ENCODE measurements at places on chromosomes 2 and 18.
A peak's percentile ranks its signal among the peaks of the same experiment; 100 is the strongest.

DNA sequence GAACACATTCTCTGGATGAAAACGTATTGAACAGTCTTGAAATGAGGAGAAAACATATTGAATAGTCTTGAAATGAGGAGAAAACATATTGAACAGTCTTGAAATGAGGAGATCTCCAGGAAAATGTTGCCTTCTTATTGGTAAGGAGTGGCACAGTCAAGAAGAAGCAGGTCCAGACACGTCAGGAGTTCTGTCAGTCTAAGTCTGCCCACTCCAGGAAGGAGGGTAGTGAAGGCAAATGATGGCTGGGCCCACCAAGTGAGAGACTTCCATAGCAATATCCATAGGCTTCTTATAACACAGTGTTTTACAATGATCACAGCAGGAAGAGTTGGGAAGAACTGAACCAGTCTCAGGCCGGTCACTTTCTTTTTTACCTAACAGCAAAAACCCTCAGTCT, 316.2 kb downstream of the ETAA1 start:
- no peak for DNase-seq
- H3K4me1 ChIP-seq, result no peaks in the 10 kb centered on the region
- H3K4me3 ChIP-seq, result no peak overlapping the region
- no peak overlapping the region for H3K27ac ChIP-seq
- no peaks in the 10 kb centered on the region for H3K36me3 ChIP-seq

DNA sequence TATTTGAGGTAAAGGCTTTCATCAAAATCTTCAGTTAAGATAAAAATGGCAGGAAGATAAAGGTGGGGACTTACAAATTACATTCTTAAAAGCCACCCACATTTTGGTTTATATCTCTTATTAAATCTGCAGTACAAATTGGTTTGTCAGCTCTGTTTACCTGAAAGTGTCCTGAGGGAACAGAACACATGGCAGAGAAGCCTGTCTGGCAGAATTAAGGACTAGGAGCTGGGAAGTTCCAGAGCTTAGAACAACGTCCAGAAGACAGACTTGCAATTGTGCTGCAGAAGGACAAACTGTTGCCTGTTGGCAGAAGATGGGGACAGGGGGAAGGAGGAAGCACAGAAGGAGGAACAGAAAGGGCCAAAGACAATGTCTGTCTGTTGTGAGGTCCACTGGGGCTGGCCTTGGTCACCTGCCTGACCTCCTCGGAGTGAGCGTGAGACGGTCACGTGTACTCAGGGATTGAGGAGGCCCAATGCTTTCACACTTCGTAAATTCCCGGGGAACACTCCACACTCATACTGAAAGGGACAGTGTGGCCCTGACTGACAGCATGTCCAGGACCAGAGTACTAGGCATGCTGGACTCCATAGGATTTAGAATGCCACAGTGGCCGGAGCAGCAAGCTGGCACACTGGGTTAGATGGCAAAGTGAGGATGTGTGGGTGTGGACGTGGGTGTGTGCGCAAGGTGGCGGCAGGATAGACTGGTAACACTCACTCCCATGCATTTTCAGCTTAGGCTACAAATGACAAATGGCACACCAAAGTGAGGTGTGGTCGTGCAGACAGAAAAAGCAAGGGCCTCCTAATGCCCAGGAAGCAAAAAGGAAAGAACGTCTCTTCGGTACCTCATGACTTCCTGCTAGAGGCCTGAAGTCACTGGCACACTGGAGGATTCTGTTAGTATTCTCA, 210.9 kb upstream of the REV1 start:
- peaks cover 3% of the 10 kb centered on the region for H3K4me1 ChIP-seq
- no peak overlapping the region for H3K27ac ChIP-seq
- peaks cover 2% of the 10 kb centered on the region for H3K27me3 ChIP-seq
- no peak for DNase-seq

DNA sequence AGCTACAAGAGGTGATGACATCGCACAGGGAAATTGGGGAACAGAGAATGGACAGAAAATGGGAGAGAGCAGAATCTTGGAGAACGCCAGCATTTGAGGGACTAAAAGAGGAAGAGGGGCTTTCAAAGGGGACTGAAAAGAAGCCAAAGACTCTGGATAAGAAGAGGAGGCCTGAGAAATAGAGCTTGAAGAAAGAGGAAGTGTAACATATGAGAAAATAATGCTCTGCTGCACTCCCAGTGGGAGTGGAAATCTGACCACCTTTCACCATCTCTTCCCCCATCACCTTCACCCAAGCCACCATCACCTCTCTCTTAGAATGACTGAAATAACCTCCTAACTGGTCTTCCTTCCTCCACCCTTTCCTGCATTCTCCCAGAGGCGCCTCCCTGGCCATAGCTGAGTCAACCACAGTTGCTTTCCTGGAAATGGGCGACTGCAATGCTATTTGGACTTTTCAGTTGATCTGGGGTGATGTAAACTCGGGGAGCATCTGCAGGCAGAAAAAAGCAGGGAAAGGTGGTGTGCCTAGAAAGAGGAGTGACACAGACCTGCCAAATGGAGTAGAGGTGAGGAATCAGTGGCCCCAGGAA, 16.8 kb downstream of the CXCR1 start:
- no peak overlapping the region for H3K4me3 ChIP-seq
- no peaks in the 10 kb centered on the region for H3K36me3 ChIP-seq
- no peaks in the 10 kb centered on the region for H3K4me1 ChIP-seq
- H3K27ac ChIP-seq, result no peak overlapping the region
- H3K27me3 ChIP-seq, result no peaks in the 10 kb centered on the region
- no peak for DNase-seq

DNA sequence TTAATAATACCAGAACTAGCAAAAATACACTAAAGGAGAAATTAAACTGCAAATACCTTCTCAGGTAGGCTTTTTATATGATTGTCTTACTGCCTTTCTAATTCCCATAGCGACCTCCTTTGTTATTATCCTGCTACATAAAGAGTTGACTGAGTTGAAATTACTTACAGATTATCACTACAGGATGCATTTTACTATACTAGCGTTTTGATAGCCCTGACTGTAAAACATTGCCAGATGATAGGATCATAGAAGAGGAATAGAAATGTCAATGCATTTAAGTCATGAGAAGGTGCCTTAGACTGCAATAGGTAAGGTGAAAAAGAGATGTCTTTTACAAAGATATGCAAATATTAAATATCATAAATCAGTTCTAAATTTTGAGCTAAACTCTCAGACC, 639.7 kb downstream of the NRXN1 start:
- H3K4me1 ChIP-seq, result no peaks in the 10 kb centered on the region
- no peaks in the 10 kb centered on the region for H3K36me3 ChIP-seq
- H3K4me3 ChIP-seq, result no peak overlapping the region
- no peak overlapping the region for H3K27ac ChIP-seq

DNA sequence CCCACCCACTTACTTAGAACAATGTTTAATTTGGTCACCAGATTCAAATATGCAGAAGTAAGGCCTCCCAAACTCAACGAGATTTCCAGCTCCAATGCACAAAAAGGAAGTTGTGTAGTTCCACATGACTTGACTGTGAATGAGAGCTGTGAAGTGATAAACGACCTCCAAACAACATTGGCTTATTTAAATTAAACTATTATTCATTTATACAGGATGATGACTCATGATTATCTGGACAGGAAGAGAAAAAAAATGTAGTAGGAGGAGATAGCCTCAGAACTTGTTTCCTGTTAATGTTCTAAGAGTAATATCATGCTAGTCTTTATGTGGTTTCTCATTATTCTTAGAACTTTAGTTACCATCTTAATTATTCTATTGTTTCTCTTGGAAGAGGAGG, 237.3 kb downstream of the C1D start:
- H3K27me3 ChIP-seq, result peaks cover 3% of the 10 kb centered on the region
- DNase-seq, result no peak
- H3K4me1 ChIP-seq, result no peaks in the 10 kb centered on the region
- H3K27ac ChIP-seq, result no peak overlapping the region

GRCh38 chr2:39676342-39676741, 10.6 kb downstream of the TMEM178A start:
- no peak overlapping the region for H3K27ac ChIP-seq
- no peak overlapping the region for H3K4me3 ChIP-seq
- H3K36me3 ChIP-seq, result no peaks in the 10 kb centered on the region

DNA sequence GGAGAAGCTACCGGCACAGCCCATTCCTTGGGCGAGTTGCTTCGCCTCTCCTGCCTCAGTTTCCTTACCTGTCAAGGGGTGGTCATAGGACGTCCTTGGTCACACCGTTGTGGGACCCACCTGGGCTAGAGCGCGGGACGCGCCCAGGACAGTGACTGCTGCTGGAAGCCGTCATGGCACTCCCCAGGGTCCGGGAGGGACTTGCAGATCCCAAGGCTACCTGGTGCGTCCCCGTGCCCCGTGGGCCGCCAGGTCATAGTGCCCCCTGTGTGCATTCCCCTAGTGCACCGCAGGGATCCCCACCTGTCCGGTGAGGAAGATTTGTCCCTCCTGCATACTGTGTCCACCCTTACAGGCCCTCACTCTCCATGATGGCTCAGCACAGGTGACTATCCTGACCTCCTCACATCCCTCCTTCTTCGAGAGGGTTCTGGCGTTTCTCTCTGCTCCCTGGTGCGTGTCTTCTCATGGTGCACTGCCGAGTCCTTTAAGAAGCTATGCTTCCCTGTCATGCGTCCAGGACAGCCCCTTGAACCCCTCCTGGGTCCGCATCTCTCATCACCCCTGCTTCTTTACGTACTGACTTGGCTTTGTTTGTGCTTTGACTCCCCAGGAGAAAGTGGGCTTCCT, 886 bp upstream of the STK25 start:
- no peak overlapping the region for H3K27ac ChIP-seq
- H3K27me3 ChIP-seq, result no peaks in the 10 kb centered on the region
- DNase-seq, result peak; percentile 19
- H3K4me3 ChIP-seq, result peak overlapping the region; percentile 76
- H3K4me1 ChIP-seq, result peaks cover 21% of the 10 kb centered on the region

DNA sequence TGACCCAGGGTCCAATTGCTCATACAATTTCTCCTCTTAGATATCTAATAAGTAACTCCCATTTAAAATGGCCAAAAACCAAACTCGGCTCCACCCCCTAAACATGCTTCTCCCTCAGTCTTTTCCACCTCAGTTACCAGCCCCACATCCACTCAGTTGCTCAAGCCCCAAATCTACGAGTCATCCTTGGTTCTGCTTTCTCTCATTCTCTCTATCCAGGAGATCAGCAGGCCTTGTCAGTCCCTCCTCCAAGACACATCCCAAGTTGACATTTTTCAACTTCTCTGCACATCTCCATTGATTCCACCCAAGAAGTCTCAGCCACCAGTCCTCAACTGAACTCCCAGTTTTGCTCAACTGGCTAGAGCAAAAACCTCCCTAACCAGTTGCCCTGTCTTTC, 40.5 kb upstream of the RTN4 start:
- H3K4me1 ChIP-seq, result peaks cover 3% of the 10 kb centered on the region
- DNase-seq, result no peak
- no peaks in the 10 kb centered on the region for H3K27me3 ChIP-seq
- H3K36me3 ChIP-seq, result no peaks in the 10 kb centered on the region

DNA sequence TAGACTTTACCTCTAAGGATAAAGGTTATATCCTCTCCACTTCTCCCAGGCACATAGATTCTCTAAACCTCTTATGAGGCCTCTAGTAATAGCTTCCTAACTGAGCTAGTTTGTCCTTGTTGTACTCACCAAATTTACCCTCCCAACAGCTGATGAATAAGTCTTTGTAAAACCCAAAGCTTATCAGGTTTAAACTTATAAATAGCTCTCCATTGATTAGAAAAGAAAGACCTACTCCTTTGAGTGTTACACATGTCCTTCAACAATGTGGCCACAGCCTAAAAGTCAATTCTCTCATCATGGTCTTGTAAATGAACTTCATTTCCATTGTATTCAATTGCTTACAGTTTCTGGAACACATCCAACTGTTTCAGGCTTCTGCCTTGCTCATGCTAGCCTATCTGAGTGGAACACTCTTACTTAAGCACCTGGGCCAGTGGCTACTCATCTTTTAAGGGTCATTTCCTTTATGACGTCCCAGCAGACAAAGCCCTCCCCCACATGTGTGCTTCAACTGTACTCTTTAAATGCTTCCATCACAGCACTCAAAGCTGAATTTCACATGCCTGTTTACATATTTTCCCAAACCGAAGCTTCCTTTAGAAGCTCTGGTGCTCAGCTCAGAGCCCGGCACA, 131.6 kb downstream of the CDH2 start:
- no peak overlapping the region for H3K4me3 ChIP-seq
- H3K27ac ChIP-seq, result no peak overlapping the region
- DNase-seq, result no peak
- no peaks in the 10 kb centered on the region for H3K27me3 ChIP-seq

- peaks cover 34% of the 10 kb centered on the region for H3K27me3 ChIP-seq
- peaks cover 5% of the 10 kb centered on the region for H3K4me1 ChIP-seq
- no peak overlapping the region for H3K27ac ChIP-seq
- DNase-seq, result no peak
- H3K36me3 ChIP-seq, result no peaks in the 10 kb centered on the region
- H3K4me3 ChIP-seq, result no peak overlapping the region
Measured at GRCh38 chr2:42052702-42053481, 5.1 kb downstream of the PKDCC start.

- peaks cover 5% of the 10 kb centered on the region for H3K27me3 ChIP-seq
- no peak overlapping the region for H3K27ac ChIP-seq
- peaks cover 23% of the 10 kb centered on the region for H3K36me3 ChIP-seq
- DNase-seq, result no peak
- peaks cover 22% of the 10 kb centered on the region for H3K4me1 ChIP-seq
Measured at GRCh38 chr18:24428709-24429108, 2.2 kb downstream of the IMPACT start.

DNA sequence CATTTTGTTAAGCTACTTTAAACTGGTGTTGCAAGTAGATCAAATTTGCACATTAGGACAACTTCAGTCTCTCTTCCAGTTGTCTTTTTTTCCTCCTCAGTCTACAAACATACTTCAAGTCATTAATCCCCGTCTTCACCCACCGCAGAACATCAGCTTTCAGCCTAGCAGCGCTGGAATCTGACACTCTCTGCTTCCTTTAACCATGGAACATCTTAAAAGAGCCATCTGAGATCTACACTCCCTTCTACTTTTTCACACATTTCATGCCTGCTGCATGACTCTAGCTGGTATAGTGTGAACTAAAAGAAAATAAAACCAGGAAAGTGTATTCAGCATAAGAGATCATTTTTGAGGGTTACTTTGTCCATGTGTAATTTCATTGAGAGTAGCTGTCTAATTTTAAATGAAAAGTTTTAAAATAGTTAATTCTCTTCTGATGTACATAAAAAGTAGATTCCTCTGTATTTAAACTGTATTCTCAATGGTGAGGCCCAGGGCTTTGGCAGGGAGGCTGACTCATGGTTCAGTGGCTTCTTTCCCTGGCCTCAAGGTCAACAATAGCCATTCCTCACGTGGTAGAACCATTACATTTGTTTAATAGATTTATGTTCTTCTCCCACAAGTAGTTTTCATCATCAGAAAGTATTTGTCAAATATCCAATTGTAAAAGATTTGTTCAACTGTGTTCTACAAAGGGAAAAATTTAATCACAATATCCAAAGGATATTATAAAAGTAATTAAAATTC, 16.5 kb downstream of the SGPP2 start:
- H3K27me3 ChIP-seq, result peaks cover 7% of the 10 kb centered on the region
- no peaks in the 10 kb centered on the region for H3K36me3 ChIP-seq
- no peak overlapping the region for H3K27ac ChIP-seq

DNA sequence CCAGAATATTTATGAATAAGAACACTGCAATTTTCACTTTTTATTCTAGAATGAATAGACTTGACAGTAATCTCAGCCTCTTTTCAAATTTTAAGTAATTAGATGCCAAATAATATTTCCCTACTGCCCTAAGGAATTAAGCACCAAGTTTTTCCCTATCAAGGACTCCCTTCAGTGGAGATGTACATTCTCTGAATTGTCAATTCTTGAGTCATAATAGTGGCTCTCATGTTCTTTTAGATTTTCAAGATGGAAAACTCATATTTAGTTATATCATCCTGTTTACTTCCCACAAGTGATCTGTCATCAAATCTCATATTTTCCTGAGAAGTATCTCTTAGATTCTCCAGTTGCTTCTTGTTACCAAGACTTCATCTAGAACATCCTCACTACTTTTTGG, 1248.9 kb upstream of the CHAC2 start:
- no peak for DNase-seq
- H3K27ac ChIP-seq, result no peak overlapping the region
- no peaks in the 10 kb centered on the region for H3K27me3 ChIP-seq
- no peaks in the 10 kb centered on the region for H3K4me1 ChIP-seq
- H3K4me3 ChIP-seq, result no peak overlapping the region
